ENCODE measurements at places on chromosomes 3 and 15. TPM values are rescaled to one million over a fixed set of nuclear protein-coding genes. Genes with fewer than 3 reads are reported as not detected.

Gene C3orf49
- not detected for total RNA-seq

Gene GASK1A
- total RNA-seq = not detected

Gene PLSCR2
- total RNA-seq = 1.1 TPM

Gene DBR1
- 21.4 TPM for total RNA-seq

Gene GP5
- total RNA-seq = 1.9 TPM

All from T-helper 1 cell treated with Interleukin-12 subunit alpha and Interleukin-12 subunit beta and Interleukin-4 antibody, amounts not matched to agents 30 ng/mL and 1 ng/mL, for 36 hours (primary cell).